ENCODE measurements at places on chromosomes 2 and 18.

GRCh38 chr2:111121828-111122630, 1.3 kb downstream of the BCL2L11 start:
- DNase-seq = peak; percentile 83

GRCh38 chr2:149768320-149768799, 180.8 kb upstream of the MMADHC start:
- no peak for DNase-seq

- no peak for DNase-seq
Observed at GRCh38 chr2:218805627-218806026, 23.7 kb downstream of the CYP27A1 start.

- DNase-seq = no peak
Observed at GRCh38 chr18:41025666-41026065, 929.4 kb upstream of the PIK3C3 start.

- no peak for DNase-seq
Observed at GRCh38 chr2:241314226-241315092, 1.0 kb downstream of the HDLBP start.

DNA sequence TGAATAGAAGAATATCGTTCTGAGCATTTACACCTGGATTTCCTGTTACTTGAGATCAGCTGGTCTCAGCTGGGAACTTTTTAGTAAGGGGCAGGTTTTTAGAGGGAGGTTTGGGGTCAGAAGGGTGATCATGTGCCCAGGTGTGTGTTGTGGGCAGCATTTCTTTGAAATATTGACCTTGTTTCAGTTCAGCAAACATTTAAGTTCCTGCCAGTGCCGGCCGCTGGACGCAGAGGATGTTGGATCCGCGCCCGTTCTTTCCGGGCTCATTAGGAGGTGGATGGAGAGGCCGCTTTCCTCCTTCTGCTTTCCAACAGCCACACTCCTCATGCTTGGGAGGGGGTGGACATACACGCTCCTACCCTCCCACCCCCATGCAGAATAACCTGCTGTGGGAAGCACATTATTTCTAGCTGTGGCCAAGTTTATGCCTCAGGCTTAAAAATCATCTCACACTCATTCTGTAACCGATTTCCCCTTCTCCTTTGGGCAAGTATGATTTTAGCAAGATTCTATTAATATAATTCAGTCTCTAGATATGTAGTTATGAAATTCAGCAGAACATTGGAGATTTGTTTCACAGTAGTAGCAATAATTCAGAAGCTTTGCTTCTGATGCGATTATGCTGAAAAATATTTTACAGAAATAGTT, 131.4 kb downstream of the ZNF236 start:
- DNase-seq = no peak

DNA sequence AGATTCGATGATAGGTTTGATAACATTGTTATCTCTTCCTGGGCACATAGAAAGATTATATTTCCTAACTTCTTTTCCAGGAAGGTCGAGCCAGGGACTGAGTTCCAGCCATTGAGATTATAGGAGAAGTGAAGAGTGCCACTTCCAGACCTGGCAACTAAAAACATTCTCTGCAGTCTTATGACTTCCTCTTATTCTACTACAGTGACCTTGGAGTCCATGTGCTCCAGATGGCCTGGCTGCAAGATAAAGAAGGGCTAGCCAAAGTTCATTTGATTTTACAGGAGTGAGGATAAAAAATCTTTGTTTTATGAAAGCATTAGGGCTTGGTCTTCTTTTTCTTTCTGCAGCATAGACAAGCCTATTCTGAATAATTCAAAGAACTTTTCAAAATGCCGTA, 363.0 kb downstream of the FSIP2 start:
- DNase-seq = no peak
